NCI-H1092 treated with DMSO at 0.1 percent for 48 hours (cell line): ENCODE measurements at places on chromosomes 12 and 14.
A peak's percentile ranks its signal among the peaks of the same experiment; 100 is the strongest.

- DNase-seq: peak; percentile 81
Observed at GRCh38 chr14:80264702-80265101, 53.4 kb upstream of the DIO2 start.

GRCh38 chr12:14774074-14774905 is 29.0 kb downstream of the WBP11 start:
- no peak for DNase-seq

- no peak for DNase-seq
Observed at GRCh38 chr12:131908092-131909080, 14.0 kb downstream of the ULK1 start.

GRCh38 chr12:5402009-5402935 is 29.6 kb upstream of the NTF3 start:
- no peak for DNase-seq

DNA sequence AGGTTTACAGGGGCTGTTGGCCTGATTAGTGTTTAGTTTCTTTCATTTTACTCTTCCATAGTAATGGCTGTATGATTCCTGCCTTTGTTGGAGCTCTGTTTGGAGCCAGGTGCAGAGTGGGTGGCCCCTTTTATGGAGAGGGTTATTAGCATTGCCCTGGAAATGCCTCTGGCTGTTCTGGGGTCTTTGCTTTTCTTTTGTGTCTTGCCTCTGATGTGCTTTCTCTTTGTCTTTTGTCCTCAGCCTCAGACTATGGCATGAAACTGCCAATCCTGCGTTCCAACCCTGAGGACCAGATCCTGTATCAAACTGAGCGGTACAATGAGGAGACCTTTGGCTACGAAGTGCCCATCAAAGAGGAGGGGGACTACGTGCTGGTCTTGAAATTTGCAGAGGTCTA is 6.9 kb downstream of the MLEC start:
- DNase-seq: no peak

DNA sequence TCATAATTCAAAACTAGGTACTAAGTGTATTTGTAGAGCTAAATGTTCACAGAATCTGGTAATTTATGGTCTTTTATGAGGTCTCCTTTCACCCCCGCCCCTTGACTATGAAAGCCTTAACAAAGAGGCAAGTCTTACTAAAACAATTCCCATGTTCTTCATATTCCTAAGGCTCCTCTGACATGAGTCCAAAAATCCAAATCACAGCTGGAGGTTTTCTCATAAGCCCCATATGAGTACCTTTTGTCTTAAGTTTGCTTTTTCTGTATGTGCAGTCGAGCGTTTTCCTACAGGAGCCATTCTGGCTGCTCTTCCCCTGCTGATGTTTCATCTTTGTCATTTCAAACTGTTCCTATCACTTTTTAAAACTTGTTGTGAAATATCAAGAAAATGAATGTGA is 55.2 kb downstream of the SIX1 start:
- peak; percentile 57 for DNase-seq

DNA sequence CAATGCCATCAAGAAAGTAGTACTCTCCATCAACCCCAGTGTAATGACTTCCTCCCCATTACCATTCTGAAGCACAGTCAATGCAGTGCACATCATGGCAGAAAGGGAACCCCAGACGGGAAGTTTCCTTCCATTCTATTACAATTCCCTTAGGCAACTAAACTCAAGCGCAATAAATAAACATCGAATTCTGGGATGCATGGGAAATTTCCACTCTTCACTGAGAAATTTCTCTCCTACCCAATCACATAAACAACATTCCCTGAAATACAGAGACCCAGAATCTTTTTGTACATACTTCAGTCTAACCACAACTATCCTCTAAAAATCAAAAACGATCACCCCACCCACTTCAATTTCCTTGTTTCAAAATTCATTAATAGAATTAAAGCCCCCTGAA is 20.0 kb downstream of the SARNP start:
- no peak for DNase-seq

DNA sequence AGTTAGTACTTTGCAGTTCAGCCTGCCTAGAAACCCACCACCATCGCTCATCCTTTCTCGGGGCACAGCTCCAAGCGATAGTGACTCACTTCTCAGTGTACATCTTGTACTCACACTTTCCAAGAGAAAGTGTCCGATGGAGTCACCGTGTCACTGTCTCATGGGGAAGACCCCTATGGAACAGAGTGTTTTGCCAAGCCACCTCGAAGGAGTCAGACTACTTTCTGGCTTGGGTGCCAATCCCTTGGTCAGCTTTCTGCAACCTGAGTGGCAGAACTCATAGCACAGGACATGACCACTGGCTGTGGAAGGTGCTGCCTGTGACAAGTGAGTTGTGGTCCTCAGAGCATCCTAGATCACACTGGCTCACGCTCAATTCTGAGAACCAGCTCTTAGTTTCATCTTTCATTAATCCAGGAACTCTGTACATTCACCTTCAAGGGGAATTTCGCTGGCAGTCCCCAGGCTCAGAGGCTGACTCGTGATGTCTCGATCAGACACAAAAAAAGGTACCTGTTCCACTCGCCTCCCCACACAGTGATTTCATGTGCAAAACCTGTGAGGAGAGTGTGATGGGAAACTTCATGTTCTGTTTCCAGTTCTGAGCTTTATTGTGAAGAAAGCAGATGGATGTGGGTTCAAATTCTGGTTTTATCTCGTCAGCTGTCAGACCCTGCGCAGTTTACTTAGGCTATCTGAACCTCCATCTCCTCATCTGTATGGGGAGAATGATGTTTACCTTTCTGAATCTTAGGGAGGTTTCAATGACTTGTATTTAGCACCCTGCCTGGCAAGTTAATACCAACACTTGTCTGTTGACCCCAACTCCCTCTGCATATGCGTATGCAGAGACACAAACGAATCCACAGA is 127.3 kb upstream of the CCND2 start:
- DNase-seq: no peak

GRCh38 chr12:8466241-8466640 is 10.5 kb downstream of the CLEC6A start:
- DNase-seq: no peak

DNA sequence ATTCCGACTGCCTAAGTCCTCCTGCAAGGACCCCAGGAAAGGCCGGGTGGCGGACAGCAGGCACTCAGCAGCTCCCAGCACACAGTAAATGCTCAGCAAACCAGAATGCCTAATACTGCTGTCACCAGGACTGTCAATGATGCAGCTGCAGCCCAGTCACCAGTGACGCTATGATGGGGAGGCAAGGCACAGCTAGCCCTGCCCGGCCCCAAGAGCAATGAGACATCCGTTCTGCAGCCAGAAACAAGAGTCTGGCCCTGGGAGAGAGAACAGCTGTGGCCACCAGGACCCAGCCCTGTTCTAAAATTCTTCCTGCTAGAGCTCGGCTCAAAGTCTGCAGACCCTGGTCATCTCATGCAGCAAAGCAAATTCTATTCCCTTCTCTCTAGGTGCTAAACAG is 69.8 kb downstream of the NCOR2 start:
- DNase-seq: no peak

DNA sequence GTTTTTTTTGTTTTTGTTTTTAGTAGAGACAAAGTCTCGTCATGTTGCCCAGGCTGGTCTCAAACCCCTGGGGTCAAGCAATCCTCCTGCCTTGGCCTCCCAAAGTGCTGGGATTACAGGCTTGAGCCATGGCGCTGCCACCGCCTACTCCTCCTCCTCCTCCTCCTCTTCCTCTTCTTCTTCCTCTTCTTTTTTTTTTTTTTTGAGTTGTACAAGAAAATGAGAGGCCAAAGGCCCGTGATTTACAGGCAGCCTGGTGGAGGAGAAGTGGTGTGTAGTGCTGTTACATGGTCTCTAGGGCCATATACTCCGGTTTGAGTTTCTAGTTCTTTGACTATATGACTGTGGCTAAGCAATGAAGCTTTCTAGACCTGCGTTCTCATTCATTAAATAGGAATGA is 29.6 kb upstream of the SPPL3 start:
- DNase-seq: no peak

DNA sequence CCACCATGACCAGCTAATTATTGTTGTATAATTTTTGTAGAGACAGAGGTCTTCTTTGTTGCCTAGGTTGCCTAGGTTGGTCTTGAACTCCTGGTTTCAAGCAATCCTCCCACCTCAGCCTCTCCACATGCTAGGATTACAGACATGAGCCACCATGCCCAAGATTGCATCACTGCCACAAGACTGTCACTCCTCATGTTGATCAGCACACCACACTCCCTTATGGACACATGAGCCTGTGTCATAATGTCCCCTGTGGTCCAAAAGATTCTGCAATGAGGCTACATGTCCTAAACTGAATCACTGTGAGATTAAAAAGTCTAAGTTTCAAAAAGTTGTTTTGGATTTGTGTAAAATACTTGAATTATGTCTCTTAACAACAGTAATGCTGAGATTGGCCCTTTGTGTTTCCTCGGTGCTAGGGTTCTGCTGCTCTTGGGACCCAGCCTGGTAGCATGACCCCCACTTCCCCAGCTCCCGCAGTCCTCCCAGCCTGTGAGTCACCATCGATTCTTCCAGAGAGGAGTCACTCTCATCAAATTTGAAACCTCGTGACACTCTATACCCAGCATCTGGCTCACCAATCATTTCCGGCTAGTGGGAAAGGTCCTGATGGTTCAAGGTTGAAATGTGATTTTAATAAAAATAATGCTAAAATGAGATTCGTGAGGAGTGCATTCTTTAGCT is 890.9 kb downstream of the VRK1 start:
- no peak for DNase-seq

DNA sequence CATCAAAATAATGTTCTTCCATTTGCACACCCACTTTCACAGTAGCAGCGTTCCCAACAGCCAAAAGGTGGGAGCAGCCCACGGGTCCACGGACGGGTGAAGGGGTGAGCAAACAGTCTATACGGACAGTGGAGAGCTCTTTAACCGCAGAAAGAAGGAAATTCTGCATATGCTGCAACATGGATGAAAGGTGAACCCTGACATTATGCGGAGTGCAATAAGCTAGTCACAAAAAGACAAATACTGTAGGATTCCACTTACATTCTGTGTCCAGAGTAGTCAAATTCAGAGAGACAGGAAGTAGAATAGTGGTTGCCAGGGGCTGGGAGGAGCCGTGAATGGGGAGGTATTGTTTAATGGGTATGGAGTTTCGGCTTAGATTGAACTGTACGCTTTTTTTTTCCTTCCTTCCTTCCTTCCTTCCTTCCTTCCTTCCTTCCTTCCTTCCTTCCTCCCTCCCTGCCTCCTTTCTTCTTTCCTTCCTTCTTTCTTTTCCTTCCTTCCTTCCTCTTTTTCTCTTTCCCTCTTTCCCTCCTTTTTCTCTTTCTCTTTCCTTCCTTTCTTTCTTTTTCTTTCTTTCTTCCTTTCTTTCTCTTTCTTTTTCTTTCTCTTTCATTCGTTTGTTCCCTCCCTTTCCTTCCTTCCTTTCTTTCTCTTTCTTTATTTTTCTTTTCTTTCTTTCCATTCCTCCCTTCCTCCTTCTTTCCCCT is 15.8 kb upstream of the ANKRD9 start:
- DNase-seq: peak; percentile 57

DNA sequence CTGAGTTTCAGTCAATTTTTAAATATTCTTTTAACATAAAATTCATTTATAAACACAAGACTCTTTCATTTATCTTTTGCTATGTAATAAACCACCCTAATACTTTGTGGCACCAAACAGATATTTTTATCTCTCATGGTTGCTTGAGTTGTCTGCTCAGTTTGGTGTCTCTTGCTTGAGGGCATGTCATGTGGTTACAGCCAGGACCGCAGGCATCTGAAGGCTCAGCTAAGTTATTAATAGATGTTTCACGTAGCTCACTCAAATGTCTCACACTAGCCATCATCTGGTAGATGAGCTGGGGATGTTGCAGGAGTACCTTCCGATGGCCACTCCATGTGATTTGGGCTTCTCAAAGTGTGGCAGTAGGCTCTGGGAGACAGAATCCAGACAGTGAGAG is 597.8 kb downstream of the ETNK1 start:
- no peak for DNase-seq
